ENCODE measurements at places on chromosomes 5 and 9.

DNA sequence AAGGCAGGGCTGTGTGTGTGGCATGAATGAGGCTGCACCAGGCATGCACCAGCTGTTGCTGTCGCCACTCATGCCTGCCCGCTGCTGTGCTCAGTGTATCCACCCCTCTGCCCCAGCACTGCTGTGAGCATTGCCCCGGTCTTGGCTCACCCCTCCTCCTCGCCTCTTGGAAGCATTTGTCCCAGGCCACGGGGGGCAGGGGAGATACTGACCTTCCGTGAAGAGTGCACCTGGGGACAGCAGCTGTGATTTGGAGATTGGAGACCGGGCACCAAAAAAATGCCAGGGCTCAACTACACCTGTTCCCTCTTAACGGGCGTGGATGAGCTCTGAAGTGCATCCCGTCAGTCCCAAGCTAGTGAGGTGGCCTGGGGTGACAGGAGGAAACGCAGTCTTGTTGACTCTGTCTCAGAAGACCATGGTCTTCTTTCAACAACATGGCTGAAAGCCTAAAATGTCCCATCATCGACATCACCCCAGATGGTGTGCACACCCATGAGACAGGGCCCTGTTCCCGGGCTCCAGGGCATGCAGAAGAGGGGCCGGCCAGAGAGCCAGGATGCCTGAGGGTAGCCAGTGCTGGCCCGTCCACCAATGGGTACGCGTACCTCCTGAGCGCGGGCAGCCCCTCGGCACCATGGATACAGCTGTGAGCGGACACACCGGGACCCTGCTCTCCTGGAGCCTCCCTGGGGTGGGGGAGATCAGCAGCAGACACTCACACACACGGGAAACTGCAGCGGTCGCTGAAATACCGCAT lies 115.8 kb downstream of the COL5A1 start:
- DNase-seq, result no peak
- H3K4me1 ChIP-seq, result no peaks in the 10 kb centered on the region
- H3K27ac ChIP-seq, result no peak overlapping the region
- H3K4me3 ChIP-seq, result no peak overlapping the region
- H3K27me3 ChIP-seq, result no peaks in the 10 kb centered on the region

DNA sequence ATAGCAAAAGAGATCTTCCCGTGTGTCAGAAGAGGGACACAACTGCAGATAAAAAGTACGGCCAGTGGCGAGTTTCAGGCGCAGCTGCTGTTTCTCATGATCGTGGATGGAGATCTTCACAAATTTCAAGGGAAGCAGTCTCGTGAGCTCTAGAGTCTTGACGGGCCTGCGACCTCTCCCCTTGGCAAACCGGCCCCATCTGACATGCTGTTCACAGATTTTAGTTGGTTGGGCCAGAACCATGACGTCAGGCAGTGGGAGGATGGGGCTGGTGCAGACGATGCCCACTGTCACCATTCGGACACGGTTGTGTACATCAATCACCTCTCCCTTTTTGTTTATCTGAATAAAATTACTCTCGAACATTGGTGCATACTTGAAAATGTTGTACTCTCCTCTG lies 396 bp downstream of the GARIN3 start:
- no peaks in the 10 kb centered on the region for H3K27me3 ChIP-seq
- no peaks in the 10 kb centered on the region for H3K4me1 ChIP-seq
- no peak for DNase-seq
- H3K36me3 ChIP-seq, result no peaks in the 10 kb centered on the region
- no peak overlapping the region for H3K4me3 ChIP-seq
- no peak overlapping the region for H3K27ac ChIP-seq

DNA sequence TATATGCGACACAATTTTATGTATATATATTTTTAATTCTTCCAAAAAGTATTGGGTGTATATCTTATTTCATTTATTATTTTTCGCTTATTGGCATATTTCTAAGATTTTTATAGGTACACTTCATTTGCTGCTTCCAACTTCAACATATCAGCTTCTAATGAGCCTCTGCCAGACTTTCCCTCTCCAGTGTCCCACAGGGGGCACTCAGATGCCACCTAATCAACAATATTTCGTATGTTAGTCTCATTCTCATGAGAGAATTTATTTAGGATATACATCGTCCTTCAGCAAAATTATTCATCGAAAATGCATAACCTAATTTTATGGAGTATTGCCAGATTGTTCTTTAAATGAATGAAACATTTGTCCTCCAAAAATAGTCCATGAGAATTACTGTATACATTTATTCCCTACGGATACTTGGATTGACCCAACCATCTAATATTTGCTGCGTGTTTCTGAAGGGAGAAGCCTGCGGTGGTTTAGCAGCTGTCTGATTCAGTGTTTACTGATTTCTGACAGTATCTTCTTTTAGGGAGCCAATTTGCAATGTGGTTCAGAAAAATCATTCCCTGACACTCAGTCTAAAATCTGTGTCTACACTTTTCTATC lies 100.6 kb upstream of the SELENOP start:
- no peak for DNase-seq
- H3K36me3 ChIP-seq, result no peaks in the 10 kb centered on the region
- no peaks in the 10 kb centered on the region for H3K27me3 ChIP-seq
- peaks cover 8% of the 10 kb centered on the region for H3K4me1 ChIP-seq
- no peak overlapping the region for H3K4me3 ChIP-seq

- no peak for DNase-seq
- no peaks in the 10 kb centered on the region for H3K27me3 ChIP-seq
- H3K27ac ChIP-seq, result no peak overlapping the region
Observed at GRCh38 chr5:78527925-78528324, 120.6 kb downstream of the LHFPL2 start.

DNA sequence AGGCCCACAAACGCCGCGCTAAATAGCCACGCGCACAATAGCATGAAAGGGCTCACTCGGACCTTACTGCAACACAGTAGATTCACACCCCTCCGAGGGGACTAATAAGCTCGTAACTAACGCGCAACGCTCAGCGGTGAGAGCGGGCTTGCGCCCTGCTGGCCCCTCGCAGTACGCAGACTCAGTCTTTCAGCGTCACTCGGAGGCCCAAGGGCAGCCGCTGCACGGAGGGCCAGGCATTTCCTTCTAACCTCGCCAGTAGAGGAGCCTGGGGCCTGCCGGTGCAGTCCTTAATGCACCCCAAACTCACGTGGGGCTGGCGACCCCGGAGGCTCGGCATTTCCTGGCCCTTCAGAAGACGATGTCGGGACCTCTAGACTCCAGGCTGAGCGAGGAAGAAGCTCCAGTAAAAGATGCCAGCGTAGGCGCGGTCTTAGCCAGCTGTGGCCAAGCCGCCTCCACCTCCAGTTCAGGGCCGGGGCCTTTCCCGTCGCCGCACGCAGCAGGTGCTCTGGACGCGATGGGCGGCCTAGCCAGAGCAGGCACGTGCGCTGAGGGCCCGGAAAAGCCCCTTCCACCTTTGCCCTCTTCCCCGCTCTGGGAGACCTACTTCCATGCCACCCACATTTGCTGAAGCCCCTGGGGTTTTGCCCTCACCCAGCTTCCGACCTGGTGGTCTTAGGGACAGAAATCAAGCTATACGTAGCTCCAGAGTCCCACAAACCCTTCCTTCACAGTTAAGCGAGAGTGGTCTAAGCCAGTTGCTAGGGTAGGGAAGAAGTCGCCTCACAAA lies 38.3 kb upstream of the TIFAB start:
- no peaks in the 10 kb centered on the region for H3K36me3 ChIP-seq
- H3K27me3 ChIP-seq, result peaks cover 27% of the 10 kb centered on the region
- no peak overlapping the region for H3K27ac ChIP-seq
- H3K4me1 ChIP-seq, result no peaks in the 10 kb centered on the region
- no peak for DNase-seq

GRCh38 chr9:589723-590122 lies 251.8 kb upstream of the DMRT1 start:
- H3K4me1 ChIP-seq, result no peaks in the 10 kb centered on the region
- no peak overlapping the region for H3K27ac ChIP-seq
- no peaks in the 10 kb centered on the region for H3K36me3 ChIP-seq
- no peaks in the 10 kb centered on the region for H3K27me3 ChIP-seq
- no peak for DNase-seq
